CD4-positive, alpha-beta T cell treated with Interferon gamma for 1 hour (primary cell): ENCODE measurements at places on chromosomes 7 and 10.

- no peak for DNase-seq
Observed at GRCh38 chr10:80659289-80659688, 121.6 kb downstream of the SH2D4B start.

- DNase-seq = no peak
Observed at GRCh38 chr7:130881799-130882141, 147.8 kb upstream of the KLF14 start.

- no peak for DNase-seq
Observed at GRCh38 chr7:4040109-4040928, 641.8 kb upstream of the FOXK1 start.

GRCh38 chr10:4652111-4653010, 173.6 kb upstream of the AKR1E2 start:
- no peak for DNase-seq

DNA sequence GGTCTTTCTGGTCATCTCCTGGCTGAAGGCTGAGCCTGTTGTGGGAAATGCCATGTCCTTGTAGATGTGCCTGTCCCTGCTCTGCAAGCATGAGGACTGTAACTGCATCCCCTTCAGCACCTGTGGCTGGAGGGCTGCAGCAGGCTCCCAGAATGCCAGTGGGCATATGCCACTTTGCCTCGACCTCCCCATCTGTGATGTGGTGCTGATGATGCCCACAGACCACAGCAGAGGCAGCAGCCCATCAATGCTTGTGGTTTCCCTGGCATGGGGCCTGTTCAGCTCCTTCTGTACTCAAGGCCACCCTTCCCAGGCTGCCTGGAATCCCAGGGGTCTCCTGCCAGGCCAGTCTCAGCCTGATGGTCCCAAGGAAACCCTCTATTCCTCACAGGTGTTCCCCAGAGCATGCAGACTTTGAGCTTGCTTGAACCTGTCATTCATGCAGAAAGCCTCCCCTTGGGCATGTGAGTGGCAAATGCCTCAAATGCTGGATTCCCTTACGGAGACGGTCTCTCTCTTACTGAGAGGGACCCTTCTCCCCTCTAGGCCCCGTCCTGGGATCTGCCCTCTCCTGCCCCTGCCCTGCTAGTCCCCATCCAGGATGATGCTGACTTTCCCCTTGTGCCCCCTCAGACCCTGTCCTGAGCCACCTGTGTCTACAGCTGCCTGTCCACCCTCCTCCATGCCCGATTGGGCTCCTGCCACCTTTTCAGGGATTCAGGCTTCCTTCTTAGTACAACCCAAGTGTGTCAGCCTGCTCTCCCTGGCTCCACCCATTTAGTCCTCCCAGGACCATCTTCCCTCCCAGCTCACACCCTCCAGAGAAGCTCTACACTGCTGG, 50.9 kb upstream of the ANTXRL start:
- DNase-seq = no peak

DNA sequence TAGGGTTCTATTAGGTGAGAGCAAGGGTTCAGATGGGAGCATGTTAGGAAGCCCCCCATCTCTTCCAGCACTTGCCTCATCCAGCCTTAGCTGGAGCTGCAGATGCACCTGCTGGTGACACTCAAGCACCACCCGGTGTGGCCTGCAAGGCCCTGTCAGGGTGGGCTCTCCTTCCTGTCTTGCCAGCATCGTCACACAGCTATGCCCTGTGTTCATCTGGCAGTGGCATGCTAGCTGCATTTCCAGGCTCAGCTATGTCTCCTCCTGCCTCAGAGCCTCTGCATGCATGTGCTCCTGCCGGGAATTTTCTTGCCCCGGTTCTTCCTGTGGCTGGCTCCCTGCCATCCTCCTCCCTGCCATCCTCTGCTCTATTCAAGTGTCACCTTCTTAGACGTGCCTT, 129.7 kb upstream of the KLF6 start:
- DNase-seq = no peak

- DNase-seq = no peak
Observed at GRCh38 chr7:38744746-38745145, 113.6 kb upstream of the AMPH start.

DNA sequence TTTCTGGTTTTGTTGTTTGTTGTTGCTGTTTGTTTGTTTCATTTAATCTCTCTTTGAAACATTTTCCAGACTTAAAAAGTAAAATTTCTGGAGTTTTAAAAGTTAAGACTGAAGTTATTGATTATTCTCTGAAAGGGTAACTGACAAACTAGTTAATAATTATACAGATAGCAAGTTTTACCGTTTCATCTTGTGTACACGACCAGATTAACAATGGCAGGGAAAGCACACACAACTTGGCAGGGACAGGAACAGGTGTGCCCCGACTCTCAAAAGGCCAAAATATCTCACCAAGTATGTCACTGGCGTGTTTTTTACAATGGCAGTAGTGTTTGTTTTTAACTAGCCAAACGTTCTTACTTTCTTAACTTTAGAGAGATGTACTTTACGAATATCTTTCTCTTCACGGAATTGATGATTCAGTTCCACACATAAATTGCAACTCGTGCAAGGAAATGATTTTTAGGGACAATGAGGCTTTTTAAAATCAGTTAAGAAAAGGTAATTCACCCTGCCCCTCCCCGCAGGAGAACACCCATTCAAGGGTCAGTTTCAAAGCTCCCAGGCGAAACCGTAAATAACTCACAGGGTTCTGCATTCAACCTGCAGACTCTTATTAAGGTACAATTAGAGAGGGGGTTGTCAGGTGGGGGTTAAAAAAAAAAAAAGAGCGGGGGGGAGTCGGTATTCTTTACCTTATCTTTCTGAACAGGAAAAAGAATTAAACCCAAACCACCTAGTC, 3.5 kb downstream of the CTBP2 start:
- no peak for DNase-seq

GRCh38 chr7:38223306-38223705, 45.3 kb downstream of the STARD3NL start:
- no peak for DNase-seq

GRCh38 chr10:121841862-121842261, 86.0 kb downstream of the ATE1 start:
- DNase-seq = no peak

DNA sequence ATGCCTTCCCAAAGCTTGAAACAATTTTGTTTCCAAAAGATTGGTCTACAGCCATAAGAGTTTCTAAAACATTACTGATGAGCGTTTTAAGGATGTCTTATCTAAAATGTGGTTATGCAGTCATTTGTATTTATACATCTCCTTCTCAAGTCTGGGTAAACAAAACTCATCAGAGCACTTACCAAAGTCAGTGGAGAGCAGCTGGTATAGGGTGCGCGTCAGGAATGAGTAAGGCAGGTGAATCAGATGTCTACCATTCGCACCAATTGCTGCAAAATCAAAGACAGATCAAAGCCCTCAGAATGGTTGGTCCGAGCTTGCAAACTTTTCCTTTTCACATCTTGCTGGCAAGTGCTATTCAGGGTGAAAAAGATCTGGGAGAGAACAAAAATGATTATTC, 65.6 kb upstream of the FAM171A1 start:
- DNase-seq = no peak

DNA sequence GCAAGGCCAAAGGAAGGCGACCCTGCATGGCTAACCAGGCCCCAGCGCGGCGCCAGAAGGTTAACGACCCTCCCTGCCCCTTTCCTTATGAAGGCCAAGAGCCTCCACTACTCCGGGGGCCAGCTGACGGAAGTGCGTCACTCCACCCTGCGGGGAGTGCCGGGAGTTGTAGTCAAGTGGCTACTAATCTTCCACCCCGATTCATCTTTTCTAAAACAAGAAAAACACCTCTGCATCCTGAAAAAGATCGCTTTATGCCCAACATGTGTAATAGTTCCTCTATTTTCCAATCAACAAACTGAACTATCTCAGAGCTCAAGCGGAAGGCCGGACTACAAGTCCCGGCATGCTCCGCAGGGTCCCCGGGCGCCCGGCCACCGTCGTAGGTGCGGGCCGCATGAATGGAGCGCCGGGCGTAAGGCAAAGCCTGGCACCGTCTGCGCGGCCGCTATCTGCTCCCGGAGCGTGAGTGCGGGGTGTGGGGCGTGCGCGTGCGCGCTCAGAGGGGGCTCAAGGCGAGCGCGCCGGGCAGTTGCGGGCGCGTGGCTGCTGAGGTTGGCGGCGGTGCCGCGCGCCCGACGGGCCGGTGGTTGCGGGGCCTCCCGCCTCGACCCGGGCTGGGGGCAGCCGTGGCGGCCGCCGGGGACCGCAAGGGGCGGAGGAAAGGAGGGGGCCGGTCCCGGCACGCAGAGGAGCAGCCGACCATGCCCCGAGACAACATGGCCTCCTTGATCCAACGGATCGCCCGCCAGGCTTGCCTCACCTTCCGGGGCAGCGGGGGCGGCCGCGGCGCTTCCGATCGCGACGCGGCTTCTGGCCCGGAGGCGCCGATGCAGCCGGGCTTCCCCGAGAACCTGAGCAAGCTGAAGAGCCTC, at the start of gene ADO:
ADO (plus strand) TSS at position 365 of the 875 bp plus-strand sequence; CDS start at position 705, 340 bp downstream.
- peak; percentile 79 for DNase-seq

DNA sequence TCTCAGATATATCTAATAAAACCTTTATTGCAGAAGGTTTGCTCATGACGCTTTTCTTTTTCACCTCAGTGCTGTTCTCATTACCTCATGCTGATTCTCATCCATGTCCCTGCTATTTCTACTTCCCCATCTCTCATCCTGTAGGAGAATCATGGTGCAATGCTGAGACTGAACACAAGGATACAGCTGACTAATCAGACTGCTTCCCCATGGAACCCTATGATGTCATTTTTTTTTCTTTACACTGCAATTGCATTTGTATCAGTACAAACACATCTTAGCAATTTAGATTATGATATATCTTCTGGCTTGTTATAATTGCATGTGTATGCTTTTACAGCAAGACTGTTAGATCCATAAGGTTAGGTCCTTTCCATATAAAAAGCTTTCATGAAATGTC, 93.7 kb downstream of the SEMA3A start:
- DNase-seq = no peak

DNA sequence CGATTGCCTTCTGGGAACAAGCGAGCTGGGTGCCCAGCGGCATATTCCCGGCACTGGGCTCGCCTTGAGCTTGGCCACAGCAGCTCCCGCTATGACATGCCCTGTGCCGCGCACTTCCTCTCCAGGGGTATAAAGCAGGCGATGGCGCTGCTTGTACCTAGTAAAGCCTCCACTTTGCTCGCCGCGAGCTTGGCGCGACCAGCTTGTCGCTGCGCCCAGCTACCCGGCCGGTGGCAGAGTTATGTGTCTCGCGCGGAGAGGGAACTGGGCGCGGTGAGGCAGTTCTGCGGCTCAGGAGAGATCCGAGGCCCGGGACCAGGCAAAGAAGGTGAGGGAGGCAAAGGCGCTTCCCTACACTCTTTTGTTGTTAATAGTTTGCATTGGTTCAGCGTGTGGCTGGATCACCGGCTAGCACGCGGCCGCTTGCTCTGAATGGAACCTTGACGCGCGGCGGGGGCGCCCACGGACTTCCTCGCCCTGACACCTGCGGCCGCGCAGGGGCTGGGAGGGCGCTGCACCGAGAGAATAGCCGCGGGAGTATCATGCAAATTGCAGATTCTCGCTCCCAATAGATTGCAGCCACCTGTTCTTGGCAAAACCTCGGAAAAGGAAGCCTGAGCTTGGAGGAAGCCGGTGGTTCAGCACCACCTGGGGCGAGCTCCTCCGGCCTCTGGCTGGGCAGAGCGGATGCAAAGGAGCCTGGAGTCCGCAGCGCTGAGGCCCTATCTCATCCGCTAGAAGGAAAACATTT, 3.0 kb upstream of the BUB3 start:
- no peak for DNase-seq

DNA sequence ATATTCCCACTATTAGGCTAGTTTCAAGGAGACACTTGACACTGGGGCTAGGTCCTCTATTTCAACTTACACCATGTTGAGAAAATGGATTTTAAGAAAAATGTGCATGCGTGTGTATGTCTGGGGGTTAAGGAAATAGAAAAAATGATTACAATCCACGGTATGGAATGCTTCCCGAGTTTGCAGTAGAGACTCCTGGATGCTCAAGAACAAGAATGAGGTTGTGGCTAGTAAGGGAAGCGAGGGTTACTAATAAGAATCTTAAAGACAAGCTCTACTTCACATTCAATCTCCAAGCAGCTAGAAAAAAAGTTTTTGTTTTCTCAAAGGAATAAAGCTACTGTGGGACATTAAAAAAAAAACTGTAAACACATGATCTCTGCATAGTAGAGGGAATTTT, 54.7 kb downstream of the ANK3 start:
- no peak for DNase-seq

- no peak for DNase-seq
Observed at GRCh38 chr10:33286157-33286934, 48.1 kb downstream of the NRP1 start.

DNA sequence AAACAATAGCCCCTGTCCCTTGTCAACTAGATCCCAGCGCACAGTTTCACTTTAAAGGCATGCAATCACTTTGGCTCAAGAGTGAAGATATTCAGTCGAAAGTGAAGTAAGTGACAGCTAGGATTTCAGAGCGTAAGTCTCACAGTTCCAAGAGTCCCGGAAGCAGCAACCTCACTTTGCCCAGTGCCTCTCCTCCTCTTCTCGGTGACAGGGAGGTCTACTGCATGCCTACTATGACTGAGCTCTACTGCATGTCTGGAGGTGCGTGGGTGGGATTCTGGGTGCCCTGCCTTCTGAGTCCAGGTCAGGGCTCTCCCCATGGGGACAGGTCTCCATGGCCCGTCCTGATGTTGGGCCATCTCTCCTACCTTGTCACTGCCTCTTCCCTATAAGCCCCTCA, 17.0 kb downstream of the PRKCQ start:
- DNase-seq = no peak

GRCh38 chr7:84248267-84248666, 53.7 kb upstream of the SEMA3A start:
- peak; percentile 7 for DNase-seq

- DNase-seq = no peak
Observed at GRCh38 chr7:127930341-127931328, 100.6 kb downstream of the LRRC4 start.

DNA sequence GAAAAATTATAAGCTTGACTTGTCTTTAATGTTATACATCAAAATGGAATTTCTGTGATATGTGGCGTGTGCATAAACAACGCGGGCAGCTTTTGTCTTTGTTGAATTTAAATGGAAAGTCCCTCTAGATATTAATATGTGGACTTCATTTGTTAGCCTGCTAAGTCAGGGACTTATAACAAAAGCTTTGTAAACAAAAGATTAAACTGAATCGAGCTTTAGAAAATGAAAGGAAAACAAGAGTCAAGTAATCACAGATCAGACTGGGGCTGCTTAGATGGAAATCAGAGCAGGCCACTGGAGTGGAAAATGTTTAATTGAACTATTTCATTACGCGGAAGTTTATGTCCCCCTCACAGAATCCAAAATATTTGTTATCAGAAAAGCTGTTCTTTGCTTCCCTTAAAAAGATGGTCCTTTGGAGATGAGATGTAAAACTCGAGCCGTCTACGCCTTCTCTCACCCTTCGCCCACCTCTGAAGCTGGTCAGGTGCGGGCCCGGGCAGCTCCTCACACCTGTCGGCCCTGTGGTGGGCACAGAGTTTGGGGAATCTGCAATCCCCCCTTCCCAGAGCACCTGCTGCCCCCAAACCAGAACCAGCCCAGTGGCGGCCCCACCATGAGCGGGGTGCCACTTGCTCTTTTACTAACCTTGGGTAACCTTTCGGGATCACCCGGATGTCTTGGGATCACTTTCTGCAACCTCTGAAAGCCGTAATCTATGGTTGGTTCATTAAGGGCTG, 116.2 kb downstream of the EBF3 start:
- no peak for DNase-seq
